ENCODE measurements at places on chromosomes 3 and 15. TPM values are rescaled to one million over a fixed set of nuclear protein-coding genes. Genes with fewer than 3 reads are reported as not detected.

Gene EXD1
- 0.02 TPM for polyA plus RNA-seq

Gene BMF
- 0.72 TPM for polyA plus RNA-seq

Gene PPM1L
- 0.29 TPM for polyA plus RNA-seq

Gene ITIH1
- polyA plus RNA-seq = not detected

- no peak for DNase-seq
Measured at GRCh38 chr15:85280203-85280602, 100.2 kb upstream of the AKAP13 start.

GRCh38 chr15:71313806-71314205, 198.5 kb downstream of the THSD4 start:
- DNase-seq = no peak

DNA sequence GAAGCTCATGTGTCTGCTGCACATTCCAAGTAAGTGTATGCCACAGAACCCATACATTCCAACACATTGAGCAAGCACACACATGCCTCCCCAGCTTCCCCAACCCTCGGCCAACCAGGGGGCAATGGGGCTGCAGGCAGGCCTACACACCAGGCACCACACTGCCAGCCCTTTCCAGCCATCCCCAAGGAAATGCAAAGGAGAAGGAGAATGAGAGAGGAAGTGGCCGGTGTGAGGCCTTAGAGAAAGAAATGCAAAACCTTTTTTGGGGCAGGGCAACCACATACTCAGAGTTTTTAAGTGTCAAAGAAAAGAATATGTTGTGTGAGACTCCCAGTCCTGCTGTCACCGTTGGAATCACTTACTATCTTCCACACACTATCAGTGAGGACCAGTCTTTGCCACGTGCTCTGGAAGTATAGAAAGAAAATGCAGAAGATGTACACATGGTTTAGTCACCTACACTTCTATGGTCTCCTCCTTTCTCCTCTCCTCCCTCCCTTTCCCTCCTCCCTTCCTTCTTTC, 11.1 kb downstream of the IGF2BP2 start:
- no peak for DNase-seq

GRCh38 chr15:92889390-92890107, 10.6 kb upstream of the CHD2 start:
- DNase-seq = no peak

GRCh38 chr3:13167064-13167743, 94.0 kb upstream of the IQSEC1 start:
- DNase-seq = no peak

GRCh38 chr15:100663086-100663914, 60.9 kb downstream of the ASB7 start:
- DNase-seq = peak; percentile 64

DNA sequence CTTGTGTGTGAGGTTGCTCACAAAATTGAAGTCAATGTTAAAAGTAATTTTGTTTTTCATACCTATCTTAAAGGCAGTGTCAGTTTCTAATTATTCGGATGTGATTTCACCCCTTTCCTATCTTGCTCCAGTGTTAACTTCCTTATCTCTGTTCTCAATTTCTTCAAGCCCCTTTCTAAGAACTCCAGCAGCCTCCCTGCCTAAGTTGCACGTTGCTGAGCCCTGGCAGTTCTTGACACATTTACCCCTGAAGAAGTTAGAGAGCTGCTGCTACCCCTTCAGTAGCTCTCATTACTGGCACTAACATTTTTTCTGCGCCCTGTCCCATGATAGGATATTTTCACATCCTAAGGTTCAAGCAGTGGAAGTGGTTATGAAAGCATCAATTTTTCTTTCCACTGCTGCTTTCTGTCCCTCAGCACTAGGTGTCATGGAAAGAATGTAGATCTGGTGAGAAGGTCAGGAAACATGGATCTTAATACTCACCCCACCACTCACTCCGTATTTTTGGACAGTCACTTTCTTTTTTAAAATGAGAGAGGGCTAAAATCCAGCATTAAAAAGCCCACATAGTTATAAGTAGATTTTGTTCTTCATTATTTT, 62.9 kb downstream of the OPA1 start:
- no peak for DNase-seq

DNA sequence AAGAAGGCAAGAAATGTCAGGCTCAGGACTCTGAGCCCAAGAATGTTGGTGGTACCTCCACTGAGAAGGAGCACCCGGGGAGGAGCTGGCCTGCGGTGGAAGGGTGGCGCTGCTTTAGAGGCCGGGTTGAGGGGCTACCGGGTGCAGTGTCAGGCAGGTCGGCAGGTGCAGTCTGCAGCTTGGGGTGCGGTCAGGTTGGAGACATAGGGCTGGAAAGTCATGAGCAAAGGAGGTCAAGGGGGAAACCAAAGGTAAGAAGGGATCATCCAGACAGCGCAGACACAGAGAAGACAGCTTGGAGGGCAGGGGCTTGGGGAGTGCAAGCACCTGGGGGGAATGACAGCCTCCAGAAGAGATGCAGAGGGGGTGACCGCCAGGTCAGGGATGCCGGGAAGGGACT, 274.4 kb upstream of the LYSMD4 start:
- DNase-seq = no peak

- DNase-seq = no peak
Measured at GRCh38 chr15:53447053-53447574, 312.3 kb downstream of the WDR72 start.

- no peak for DNase-seq
Measured at GRCh38 chr15:64897345-64897985, 14.2 kb upstream of the ANKDD1A start.

DNA sequence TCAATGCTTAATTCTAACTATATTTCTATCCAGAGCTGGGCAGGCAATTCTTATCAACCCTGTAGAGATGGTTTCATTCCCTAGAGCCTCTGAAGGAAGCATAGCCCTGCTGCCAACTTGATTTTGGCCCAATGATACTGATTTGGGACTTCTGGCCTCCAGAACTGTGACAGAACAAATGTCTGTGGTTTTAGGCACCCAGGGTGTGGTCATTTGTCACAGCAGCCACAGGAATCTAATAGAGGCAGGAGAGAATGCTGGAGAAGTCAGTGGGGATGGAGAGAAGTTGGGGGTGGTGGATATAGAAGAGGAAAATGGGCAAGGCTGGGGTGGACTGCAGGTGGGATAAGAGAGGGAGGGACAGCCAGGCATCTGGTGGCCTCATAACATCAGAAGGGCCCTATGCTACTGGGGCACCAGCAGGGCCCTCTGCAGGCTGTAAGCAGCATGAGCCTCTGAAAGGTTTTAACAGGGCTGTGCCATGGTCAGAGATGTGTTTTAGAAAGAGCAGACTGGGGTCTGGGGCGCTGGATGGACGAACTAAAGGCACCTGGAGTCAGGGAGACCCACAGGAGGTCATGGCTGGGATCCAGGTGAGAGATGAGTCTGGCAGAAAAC, 19.8 kb downstream of the MRPS11 start:
- no peak for DNase-seq

GRCh38 chr3:24689353-24689752, 194.7 kb upstream of the THRB start:
- DNase-seq = no peak

DNA sequence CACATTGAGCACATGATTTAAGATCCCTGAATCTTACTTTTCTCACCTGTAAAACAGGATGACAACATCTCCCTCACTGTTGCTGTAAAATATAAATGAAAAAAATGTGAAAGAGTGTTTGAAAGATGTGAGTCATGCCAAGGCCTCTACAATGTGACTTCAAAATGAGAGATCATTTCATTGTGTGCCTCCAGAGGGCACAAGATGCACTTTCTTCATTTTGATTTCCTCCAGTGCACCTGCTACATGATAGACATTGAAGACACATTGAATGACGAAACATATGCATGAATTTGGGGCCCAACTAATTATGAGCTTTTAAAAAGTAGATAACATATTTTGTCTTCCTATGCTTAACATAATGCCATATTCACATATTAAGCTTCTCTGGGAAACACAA, 170.3 kb downstream of the MOBP start:
- DNase-seq = no peak

- DNase-seq = peak; percentile 66
Measured at GRCh38 chr3:36944012-36944640, 728 bp downstream of the TRANK1 start.

DNA sequence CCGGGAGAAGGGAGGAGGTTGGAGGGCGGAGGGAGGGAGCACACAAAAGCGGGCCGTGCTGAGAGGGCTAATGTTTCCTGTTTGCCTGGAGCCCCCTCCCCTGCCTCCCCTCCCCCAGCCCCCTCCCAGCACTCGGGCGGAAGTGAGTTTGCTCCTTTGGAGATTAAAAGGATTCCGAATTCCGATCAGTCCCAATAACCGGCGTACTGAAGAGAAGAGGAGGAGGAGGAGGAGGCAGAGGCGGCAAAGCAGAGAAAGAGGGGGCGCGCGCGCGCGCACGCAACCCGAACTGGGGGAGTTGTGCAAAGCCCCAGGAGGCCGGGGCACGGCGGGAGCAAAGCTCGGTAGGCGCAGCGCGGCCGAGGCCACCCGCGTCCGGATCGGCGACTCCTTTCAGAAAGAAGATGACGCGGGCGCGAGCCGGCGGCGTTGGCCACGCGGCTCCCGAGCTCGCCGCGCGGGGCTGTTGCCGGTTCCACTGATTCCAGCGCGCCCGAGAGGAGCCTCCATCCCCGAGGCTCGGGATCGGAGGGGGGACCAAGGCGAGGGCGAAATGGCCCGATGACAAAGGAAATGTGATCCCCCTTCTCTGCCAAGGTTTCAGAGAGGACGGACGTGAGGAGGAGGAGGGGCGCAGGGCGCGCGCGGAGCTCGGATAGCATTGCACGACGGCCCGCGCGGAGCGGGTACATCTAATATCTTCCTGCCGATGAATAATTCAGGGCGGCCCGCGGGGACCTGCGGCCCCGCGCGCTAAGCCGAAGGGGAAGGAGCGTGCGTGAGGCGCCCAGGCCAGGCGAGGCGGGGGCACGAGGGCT, 1.1 kb upstream of the TRIM71 start:
- DNase-seq = peak; percentile 76
